ENCODE measurements at places on chromosomes 5 and 9. TPM values are rescaled to one million over a fixed set of nuclear protein-coding genes. Genes with fewer than 3 reads are reported as not detected.

DNA sequence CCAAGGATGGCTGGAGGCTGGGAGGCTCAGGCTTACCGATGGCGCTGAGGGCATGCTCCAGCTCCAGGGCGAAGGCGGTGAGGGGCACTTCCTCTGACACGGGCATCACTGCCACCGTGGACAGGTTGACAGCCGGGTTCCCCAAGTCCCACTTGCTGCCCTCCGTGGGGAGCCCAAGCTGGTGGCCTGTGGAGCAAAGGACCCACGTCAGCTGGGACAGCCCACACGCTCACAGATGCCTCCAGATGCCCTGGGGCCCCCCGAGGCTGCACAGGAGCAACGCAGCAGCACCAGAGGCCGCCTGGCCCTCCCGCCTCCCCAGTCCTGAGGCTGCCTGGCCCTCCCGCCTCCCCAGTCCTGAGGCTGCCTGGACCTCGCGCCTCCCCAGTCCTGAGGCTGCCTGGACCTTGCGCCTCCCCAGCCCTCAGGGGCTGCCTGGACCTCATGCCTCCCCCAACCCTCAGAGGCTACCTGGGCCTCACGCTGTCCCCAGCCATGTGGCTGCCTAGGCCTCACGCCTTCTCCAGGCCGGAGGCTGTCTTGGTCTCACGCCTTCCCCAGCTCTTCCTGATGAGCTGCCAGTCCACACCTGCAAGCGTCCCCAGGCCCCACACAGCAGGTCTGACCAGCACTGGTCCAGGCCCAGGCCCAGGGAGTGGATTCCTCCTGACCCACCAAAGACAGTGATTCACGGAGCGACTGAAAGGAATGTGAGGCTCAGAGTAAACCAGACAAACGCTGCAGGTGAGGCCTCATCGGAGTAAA, 25.6 kb upstream of the NSMF start:
- DNase-seq, result no peak

DNA sequence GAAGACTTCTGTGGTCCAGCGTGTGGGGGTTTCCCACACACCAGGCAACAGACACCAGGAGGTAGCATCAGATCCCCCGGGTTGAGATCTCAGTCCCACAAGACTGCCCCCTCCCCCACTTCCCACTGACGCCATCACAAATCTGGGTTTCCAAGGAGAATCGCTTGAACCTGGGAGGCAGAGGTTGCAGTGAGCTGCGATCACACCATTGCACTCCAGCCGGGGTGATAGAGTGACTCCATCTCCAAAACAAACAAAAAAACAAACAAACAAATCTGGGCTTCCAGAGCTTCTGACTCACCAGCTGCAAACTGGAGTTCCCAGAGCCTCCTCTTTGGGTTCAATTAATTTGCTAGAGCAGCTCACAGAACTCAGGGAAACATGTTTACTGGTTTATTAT, 4.7 kb upstream of the GBGT1 start:
- no peak for DNase-seq

DNA sequence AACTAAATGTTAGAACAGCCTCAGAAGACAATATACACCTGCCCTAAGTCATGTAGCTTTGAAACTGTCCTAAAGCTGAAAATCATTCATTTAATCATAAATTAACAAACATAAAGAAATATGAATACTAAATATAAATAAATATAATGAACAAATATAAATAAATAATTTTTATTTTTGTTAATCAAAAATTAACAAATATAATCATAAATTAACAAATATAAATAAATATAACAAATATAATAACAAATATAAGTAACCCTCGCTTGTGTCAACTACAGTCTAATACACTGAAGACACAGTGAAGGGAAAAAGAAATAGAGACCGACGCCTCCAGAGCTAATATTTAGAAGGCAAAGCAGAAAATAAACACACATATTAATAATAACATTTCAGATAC, 527.3 kb downstream of the CYLC2 start:
- DNase-seq, result no peak

GRCh38 chr5:101664071-101664791, 631.9 kb downstream of the SLCO4C1 start:
- no peak for DNase-seq

GRCh38 chr5:38265546-38266179, 7.3 kb downstream of the EGFLAM start:
- peak; percentile 29 for DNase-seq

GRCh38 chr5:132831095-132831860, 831 bp upstream of the SHROOM1 start:
- DNase-seq, result no peak

- no peak for DNase-seq
Measured at GRCh38 chr5:55096182-55096581, 6.3 kb upstream of the GZMA start.

GRCh38 chr5:66830636-66831035, 234.4 kb downstream of the MAST4 start:
- DNase-seq, result no peak

GRCh38 chr9:121085661-121086060, 10.9 kb downstream of the CNTRL start:
- no peak for DNase-seq

The PCDHGC3 gene
- total RNA-seq, result 15.4 TPM

The ANXA2R gene
- not detected for total RNA-seq

The GRM6 gene
- total RNA-seq, result not detected

Measured in Caki2 (cell line).